G401 (cell line): ENCODE measurements at places on chromosomes 7 and 10. TPM values are rescaled to one million over a fixed set of nuclear protein-coding genes. Genes with fewer than 3 reads are reported as not detected.

DNA sequence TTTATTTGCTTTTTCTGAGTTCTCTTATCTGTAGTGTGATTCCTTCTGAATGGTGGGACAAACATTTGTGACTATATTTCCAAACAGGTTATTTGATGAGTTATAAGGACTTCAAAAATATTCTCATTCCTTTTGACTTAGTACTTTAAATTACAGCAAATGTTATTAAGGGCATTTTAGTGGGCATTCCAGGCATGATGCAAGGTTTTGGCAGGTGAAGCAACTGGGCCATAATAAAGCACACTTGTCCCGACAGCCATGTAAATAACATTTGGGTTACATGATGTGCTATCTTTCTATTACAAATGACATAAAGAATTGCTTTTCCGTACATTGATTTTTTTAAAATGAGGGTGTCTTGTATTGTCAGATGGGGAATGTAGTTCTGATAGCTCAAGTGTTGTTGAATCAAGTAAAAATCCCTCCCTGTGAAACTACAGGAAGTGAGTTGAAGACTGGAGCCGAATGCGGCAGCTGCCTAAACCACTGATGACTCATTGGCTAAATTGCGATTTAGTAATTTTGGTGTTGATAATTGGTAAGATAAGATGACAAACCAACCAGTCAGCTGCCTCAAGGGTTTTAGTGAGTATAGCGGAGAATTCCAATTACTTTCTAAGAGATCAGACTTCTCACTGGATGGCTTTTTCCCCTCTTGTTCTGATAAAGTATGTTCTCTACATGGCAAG lies 231.3 kb upstream of the NPY start:
- no peak for DNase-seq

DNA sequence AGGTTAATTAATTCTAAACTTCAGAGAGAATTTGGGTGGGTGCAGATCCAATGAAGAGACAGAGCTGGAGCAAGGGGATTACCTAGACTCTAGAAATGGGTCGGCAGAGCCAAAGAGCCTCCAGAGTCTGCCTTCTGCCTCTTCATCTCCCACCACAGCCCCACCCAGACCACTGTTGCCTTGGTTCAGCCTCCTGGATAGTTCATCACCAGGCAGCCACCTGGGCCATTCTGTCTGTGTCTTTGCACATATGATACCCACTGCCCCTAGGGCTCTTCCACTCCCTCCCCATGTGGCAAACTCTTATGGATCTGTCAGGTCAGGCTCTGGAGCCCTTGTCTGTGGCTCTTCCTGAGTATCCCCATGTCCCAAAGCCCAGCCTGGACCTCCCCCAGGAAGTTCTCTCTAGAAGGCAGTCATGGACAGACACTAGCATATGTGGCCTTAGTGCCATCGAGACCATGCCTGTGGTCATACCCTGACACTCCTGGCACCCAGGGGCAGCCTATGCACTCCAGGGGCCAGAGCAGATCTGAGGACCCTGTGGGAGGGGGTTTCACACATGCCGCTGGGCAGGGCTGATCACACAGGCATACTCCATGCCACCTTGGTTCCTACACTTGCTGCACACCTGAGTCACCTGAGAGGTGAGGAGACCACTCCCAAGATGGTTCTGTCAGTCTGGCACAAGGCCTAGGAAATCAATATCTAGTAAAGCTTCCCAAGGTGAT lies 41.6 kb downstream of the FRMPD2 start:
- DNase-seq, result no peak

DNA sequence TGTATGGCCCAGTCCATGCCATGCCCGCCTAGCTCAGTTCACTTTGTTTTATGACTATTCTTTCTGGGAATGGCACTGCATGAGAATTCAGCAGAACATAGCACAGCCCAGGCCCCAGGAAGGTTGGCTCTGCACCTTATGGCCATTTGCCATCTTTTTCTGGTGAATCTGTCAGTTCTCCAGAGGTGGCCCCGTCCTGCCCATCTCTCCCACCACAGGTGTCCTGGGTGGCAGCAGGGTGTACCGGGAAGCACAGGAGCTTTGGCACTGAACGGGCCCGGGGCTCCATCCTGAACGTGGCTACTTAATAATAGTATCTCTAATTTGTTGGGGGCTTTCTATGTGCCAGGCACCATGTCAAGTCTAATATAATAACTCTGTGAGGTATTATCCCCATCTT lies 24.7 kb downstream of the GOLGA7B start:
- no peak for DNase-seq

GRCh38 chr7:152924826-152925411 lies 165.4 kb downstream of the ACTR3B start:
- DNase-seq, result no peak

- DNase-seq, result no peak
Observed at GRCh38 chr10:17229016-17229716, 1.1 kb downstream of the VIM start.

DNA sequence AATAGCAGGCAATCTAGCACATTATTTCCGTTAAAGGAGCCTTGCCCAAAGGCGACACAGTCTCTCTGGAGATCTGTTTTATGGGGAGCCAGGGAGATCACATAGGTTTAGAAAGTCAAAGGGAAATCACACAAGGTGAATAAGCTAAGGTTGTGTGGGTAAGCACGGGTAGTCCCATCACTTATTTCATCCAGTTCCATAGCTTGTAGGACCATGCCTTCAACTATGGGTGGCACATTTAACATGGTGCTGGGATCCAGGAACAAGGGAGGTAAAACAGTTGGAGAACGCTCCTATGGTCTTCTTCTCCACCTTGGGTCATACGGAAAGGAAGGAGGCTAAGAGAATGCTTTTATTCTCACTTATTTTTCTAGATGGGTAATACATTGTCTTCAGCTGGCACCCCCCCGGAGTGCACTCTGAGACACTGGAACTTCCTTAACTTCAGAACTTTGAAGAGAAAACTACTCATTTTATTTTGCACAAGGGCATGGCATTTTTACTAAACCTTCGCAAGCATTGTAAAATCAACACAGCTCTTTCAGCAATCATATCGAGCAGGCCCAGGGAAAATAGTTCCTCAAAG lies 435.4 kb downstream of the KIF20B start:
- no peak for DNase-seq

GRCh38 chr10:131789516-131789915 lies 111.3 kb upstream of the PPP2R2D start:
- DNase-seq, result no peak

GRCh38 chr10:77979221-77979620 lies 50.1 kb downstream of the POLR3A start:
- DNase-seq, result no peak

DNA sequence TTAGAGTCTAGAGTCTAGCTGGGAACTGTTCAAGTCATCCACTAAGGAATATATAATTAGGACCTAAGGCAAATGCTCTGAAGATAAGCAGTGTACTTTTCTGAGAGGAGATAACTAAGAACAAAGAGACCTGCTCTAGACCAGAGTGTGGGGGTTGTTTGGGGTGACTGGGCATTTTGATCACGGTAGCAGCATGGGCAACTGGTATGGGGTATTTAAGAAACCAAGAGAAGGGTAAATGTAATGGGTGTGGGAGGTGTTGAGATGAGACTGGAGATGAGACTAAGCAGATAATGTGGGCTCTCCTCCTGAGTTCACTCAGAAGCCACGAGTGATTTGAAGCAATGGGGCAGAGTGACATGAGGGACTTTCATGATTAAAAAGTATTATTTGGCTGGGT lies 1082.9 kb downstream of the GATA3 start:
- no peak for DNase-seq

GRCh38 chr7:102432442-102433218 lies 745 bp upstream of the ORAI2 start:
- DNase-seq, result peak; percentile 34

GRCh38 chr10:21975378-21975990 lies 28.0 kb downstream of the DNAJC1 start:
- no peak for DNase-seq

- DNase-seq, result no peak
Observed at GRCh38 chr7:92332782-92333181, 87.0 kb downstream of the ANKIB1 start.

- DNase-seq, result peak; percentile 79
Observed at GRCh38 chr10:110138197-110138812, 69.1 kb upstream of the MXI1 start.

DNA sequence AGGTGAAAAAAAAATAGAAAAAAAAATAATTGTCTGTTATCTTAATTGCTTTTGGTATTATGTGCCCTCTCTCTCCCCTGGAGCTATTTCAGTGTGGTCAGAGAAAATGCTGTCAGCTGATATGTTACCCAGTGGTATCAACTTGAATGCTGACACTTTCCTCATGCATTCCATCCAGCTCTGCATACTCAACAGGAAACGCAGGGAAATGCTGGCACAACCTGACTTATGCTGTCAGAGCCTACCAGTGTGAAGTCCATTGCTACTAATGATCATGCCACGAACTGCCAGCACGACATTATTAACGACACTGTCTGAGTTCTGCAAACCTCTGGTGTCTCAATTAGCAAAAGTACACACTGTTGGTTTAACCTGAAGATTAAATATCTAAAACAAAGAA lies 182.8 kb downstream of the ZWINT start:
- no peak for DNase-seq

- DNase-seq, result no peak
Observed at GRCh38 chr7:114574384-114574783, 159.8 kb downstream of the FOXP2 start.

GRCh38 chr7:45679516-45679915 lies 105.3 kb downstream of the ADCY1 start:
- DNase-seq, result no peak

DNA sequence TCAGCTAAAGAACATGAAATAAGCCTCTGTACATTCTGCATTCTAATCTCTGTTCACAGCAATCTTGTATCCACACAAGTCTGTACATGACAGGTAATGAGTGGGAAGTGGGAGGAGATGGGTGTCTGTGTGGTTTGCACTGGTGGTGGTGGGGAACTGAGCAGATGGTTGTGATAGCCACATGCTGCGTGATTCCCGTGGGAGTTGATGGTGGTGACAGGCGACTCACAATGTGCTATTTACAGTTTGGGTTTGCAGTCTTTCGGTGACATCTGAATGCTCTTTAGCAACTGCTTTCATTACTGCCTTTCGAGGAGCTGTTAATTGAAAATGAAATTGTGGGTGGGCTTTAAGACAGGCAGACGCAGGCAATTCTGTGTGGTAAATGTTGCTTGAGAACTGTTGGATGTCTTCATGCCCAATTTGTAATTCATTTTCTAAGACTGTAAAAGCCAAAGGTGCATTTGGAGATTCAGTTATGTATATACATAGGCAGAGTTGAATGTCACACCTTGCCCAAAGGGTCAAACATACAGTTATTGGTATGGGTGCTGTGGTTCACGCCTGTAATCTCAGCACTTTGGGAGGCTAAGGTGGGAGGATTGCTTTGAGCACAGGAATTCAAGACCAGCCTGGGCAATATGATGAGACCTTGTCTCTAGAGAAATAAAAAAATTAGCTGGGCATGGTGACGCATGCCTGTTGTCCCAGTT lies 308.2 kb downstream of the AUTS2 start:
- DNase-seq, result no peak

GRCh38 chr10:63156236-63156635 lies 23.1 kb downstream of the NRBF2 start:
- DNase-seq, result no peak

DNA sequence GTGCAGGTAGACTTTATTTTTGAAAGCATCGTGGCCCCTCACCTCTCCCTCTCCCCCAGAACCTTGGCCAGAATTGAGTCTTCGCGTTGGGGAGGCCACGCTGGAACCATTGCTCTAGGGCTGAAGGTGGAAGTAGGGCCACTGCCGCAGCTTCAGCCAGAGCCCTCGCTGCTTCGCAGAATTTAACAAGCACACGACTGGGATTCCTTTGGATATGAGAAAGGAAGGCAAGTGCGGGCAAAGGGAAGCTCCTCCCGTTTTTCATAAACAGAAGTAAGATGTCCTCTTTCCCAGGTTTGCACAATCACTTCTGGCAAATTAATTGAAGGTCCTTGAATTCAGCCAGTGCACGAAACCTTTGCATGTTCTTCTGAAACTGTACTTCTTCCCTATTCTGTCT lies 168.1 kb downstream of the CCDC3 start:
- DNase-seq, result no peak

DNA sequence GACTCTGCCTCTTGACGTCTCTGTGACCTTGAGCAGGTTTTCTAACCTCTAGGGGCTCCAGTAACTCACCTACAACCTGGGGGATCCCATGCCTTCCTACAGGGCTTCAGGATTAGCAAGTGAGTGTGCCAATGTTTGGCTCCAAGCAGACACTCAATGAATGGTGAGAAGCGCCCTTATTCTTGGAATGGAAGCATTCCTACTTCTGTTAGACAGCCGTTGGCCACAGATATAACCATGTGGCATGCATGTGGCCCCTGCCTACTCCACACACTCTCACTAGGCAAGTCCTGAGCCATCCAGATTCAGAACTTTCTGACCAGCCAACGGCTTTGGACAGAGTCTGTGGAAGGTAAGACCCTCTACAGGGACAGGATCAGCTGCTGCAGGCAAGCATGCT lies 108.9 kb upstream of the LYZL2 start:
- DNase-seq, result no peak

- DNase-seq, result no peak
Observed at GRCh38 chr10:91002656-91003055, 81.8 kb upstream of the ANKRD1 start.

DNA sequence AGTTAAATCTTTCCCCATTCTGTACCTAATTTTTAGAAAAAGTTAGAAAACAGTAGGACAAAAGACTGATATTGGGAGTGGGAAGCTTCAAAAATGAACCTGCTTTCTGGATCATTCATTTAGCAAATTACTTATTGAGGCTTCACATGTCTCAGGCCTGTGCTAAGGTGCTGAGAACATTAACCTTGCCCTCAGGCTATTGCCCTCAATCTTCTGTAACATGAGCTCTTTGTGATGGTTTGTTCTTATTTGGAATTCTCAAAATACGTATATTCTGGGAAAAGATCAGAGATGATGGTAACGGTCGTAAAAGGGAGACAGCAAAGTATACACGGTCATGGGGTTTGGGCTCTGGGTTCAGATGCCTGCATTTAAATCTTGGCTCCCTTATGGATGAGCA lies 39.5 kb upstream of the PRKG1 start:
- DNase-seq, result no peak

DNA sequence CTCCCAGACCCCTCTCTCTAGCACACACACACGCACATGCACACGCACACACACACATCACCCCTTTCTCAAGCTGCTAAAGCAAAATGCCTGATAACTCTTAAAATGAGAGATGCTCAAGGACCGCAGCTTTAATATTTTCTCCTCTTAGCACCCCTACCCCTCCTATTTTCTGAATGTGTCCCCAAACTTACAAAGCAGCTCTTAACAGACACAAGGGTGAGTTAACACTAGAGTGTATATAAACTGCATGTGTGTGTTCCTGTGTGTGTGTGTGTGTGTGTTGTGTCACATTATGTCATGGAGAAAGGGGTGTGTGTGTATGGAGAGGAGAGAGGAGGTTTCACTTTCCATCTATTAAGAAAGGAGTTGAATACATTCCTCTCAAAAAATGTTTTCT lies 1.3 kb downstream of the PTN start:
- no peak for DNase-seq

Gene EIF4H
- total RNA-seq, result 404 and 445 TPM in 2 replicates

Gene MTURN
- total RNA-seq, result 8.5 and 9.1 TPM in 2 replicates

Gene KLF14
- total RNA-seq, result not detected in 2 replicates

Gene ADAM12
- total RNA-seq, result not detected in 2 replicates

Gene LIPJ
- not detected in 2 replicates for total RNA-seq

Gene OGDHL
- total RNA-seq, result 7.6 and 12.8 TPM in 2 replicates

Gene TFEC
- total RNA-seq, result not detected in 2 replicates

Gene MAGI2
- total RNA-seq, result not detected in 2 replicates
